ENCODE measurements at places on chromosomes 12 and 14.

DNA sequence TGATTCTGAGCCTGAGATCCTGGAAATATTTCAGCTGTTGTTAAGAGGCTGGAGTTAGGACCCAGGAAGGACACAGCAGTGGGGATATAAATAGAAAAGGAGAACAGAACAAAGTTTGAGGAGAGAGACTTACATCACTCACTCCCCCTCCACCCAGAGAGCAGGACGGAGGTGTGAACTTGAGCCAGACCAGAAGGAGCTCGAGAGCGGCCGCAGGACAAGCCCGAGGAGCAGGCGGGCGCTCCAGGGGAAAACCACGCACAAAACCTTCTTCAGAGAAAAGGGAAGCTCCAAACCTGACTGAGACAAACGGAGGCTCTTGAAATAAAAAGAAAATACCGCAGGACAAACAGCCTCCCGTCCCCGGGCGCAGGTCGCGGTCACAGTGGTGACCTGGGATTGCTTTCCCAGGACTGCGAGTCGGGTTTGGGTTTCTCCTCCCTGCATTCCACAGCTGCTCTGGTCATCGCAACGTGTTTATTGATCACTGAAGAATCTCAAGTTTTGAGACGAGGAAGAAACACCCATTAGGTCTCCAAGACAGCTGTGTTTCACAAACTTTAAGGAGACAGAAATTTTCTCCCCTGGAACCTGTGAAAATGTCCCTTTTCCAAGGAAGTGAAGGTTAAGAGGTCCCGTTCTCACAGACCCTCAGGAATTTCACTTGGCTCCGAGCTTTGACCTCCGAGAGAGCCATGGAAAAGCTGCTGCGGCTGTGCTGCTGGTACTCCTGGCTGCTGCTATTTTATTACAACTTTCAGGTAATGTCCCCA, at the start of gene ADGRD1:
TSS of gene ADGRD1 (plus strand) at position 137 of the 773 bp plus-strand sequence. CDS start at position 696, 559 bp downstream.
- DNase-seq, result peak; percentile 80

GRCh38 chr14:105537580-105538474, 11.4 kb downstream of the TMEM121 start:
- DNase-seq, result no peak

DNA sequence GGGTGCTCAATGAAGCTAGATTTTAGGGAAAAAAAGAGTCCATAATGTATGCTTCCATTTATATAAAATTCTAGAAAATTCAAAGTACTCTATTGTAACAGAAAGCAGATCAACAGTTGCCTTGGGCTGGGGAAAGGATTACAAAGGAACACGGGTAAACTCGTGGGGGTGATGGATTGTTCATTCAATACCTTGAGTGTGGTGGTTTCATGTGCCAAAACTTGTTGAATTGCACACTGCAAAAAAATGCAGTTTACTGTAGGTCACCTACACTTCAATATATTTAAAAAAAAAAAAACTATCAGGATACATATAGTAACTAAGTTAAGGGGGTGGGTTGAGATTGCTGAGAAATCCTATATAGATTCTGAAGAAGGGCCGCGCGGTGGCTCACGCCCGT, 33.6 kb downstream of the PAWR start:
- no peak for DNase-seq

DNA sequence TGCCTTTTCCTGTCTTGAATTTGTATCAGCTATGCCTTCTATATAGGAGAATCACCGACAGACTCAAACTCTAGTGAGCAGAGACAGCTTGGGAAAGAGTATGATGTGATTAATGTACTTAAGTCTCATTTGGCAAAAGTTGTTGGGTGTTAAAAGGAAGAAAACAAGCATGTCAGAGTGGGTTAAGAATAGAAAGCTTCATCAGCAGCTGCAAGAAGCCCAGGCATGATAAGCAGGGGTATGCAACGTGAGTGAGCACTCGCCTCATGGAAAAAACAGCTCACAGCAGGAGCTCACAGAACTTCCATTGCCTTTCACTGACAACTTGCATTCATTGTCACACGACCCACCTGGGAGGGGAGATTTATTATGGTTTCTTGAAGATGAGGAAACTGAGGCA, 35.9 kb upstream of the WNK1 start:
- no peak for DNase-seq

GRCh38 chr14:66114071-66114470, 372.1 kb upstream of the CCDC196 start:
- DNase-seq, result no peak

- DNase-seq, result no peak
Measured at GRCh38 chr14:34039428-34040047, 88.7 kb upstream of the EGLN3 start.

GRCh38 chr14:100037353-100037752, 27.9 kb upstream of the EVL start:
- no peak for DNase-seq

GRCh38 chr12:42683933-42684801, 94.6 kb upstream of the PRICKLE1 start:
- no peak for DNase-seq

DNA sequence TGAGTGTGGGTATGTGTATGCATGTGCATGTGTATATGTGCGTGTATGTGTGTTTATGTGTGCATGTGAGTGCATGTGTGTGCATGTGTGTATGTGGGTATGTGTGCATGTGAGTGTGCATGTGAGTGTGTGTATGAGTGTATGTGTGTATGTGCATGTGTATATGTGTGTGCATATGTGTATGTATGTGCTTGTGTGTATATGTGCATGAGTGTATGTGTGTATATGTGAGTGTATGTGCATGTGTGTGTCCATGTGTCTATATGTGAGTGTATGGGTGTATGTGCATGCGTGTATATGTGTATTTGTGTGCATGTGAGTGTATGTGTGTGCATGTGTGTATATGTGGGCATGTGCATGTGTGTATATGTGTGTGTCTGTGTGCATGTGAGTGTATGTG, 25.7 kb downstream of the FAIM2 start:
- DNase-seq, result no peak

GRCh38 chr14:73997944-73998447, 21.1 kb downstream of the ENTPD5 start:
- DNase-seq, result no peak

DNA sequence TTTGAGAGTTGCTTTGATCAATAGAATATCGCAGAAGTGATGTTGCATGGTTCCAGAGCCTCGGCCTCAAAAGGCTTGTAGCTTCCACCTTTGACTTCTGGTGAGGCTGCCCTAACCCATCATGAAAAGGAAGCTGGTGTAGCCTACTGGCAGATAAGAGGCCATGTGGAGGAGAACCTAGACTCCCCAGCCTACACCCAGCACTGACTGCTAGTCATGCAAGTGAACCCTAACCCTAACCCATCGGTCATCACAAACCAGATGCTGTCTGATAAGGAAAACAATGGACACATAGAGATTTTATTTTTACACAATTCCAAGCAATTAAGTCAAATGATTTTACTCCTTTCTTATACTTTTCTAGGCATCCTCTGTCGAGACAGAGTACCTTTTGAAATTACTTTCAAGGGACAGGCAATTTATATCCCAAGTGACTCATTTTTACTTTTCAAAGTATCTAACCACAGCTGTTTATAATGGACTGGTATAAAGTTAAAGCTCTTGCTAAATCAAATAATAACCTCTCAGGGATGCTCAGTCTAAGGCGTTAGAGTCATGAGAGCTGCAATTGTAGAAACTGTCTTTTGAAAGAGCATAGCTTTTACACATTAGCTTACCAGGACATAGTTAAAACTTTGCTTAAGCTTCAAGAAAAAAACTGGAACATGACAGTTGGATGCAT, 17.6 kb downstream of the PTPRB start:
- no peak for DNase-seq

DNA sequence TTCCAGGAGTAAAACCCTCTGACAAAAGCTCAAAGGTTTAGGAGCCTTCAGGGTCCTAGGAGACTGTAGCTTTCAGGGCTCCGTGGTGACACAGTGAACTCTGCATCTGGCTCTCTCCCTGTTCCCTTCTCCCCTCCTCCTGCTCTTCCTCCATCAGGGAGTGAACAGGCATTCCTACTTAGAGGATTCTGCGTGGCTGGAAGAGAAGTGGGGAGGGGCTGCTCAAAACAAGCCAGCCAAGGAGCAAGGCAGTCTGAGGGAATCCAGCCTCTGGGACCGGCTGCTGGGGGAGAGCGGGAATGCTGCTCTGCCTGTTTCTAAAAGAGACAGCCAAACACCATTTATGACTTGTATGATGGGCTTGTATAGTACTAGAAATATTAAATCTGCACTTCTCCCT, 49.5 kb downstream of the RBMS2 start:
- no peak for DNase-seq

- DNase-seq, result peak; percentile 77
Measured at GRCh38 chr12:40010899-40011774, 94.7 kb downstream of the SLC2A13 start.

GRCh38 chr12:100186071-100186470, 14.5 kb upstream of the ACTR6 start:
- no peak for DNase-seq

DNA sequence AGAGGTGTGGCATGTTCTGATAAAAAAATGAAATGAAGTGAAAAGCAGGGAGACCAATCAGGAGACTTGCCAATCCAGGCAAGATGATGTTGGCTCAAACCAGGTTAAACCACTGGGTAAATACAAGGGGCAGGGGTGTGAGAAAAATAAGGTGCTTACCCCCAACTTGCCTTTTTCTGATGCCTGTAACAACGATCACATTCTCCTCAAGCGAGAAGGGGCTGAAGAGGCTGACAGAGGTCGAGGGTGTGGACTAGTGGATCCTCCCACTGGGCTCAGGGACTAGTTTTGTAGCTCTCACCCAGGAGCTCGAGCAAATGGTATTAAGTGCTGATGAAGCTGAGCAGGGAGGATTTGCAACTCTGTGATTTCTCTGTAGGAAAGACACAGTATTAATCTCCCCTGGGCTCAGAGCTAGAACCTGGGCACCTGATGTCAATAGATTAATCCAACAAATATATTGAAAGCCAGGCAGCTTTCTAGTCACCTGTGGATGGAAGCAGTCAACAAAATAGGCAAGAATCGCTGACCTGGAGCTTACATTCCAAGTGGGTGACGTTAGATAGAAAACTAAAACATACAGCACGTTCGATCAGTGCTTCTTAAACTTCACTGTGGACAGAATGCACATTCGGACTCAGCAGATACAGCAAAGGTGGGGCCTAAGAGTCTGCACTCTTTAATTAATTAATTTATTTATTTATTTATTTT, 15.2 kb upstream of the EAPP start:
- DNase-seq, result peak; percentile 56

GRCh38 chr12:58712976-58713375, 207.3 kb downstream of the LRIG3 start:
- no peak for DNase-seq

GRCh38 chr12:91138337-91138920, 27.1 kb upstream of the LUM start:
- DNase-seq, result no peak

- no peak for DNase-seq
Measured at GRCh38 chr12:120581998-120582397, 796 bp upstream of the POP5 start.

- no peak for DNase-seq
Measured at GRCh38 chr12:64723630-64724029, 35.6 kb downstream of the GNS start.

- DNase-seq, result no peak
Measured at GRCh38 chr12:97148941-97149559, 242.0 kb downstream of the NEDD1 start.

DNA sequence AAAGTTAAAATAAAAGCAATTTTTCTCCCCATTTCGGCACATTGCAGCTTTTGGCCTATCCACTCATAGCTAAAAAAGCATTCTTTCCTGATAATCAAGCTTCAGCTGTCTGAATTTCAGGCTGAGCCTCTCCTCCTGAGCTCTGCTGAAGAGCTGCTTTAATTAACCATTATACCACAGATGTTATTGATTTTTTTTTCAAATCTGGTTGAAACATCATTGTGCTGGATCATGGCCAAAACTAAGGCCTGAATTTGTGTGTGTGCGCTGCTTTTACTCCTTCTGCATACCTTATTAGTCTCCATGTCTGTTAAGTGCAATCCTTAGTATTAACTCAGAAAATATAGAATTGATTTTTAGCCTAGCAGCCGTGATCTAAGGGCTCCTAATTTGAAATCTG, 52.3 kb downstream of the MBIP start:
- no peak for DNase-seq

DNA sequence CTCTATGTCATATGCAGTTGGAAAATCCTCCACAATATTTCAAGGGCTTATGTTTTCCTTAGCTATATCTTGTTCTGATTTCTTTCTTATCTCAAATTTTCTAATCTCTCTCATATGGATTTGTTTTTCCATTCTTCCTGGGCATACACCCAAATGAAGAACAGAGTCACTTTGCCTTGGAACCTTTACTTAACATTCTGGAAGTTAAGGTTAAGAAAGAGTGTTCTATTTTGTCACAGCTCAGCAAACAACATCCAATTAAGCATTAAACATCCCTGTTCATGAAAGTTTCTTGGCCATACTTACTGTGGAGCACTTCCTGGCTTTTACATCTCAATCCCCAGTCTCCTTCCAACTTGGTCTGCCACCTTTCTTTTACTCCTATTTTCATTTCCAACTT, 5.3 kb downstream of the NAV3 start:
- no peak for DNase-seq

DNA sequence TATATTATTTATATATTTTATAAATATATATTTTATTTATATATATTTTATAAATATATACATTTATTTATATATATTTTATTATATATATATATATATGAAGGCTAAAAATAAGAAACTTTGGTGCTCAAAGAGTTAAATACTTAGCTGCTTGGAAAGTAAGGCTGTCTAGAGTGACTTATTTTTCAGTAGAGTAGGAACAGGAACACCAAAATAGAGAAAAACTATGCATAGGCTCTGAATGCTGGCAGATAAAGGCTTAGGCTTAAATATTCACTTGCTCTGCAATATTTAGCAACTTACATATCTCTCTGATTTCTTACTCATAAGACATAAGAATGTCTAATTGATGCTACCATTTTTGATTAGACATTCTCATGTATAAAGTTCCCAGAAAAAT, 991.2 kb downstream of the VRK1 start:
- DNase-seq, result no peak

DNA sequence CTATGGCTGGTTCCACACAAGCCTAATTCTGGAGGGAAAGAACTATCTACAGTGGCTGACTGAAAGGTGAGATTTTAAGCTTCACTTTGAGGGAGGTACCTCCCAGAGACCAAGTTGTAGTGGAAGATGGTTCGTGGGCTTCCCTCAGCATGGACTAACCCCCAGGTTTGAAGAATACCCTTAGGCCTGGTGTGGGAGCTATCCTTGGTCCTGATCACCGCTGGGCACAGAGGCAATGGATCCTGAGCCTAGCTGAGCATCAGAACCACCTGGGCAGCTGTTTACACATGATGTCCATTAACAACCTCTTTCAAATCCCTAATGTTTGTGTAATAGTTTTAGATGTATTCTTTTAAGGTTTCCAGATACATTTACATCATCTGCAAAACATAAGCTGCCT, 10.3 kb downstream of the DAO start:
- DNase-seq, result no peak

- DNase-seq, result no peak
Measured at GRCh38 chr14:22981876-22982476, 375 bp downstream of the AJUBA start.

All from ascending aorta (tissue), 2 donors.